ENCODE measurements at places on chromosomes 3 and 15.

DNA sequence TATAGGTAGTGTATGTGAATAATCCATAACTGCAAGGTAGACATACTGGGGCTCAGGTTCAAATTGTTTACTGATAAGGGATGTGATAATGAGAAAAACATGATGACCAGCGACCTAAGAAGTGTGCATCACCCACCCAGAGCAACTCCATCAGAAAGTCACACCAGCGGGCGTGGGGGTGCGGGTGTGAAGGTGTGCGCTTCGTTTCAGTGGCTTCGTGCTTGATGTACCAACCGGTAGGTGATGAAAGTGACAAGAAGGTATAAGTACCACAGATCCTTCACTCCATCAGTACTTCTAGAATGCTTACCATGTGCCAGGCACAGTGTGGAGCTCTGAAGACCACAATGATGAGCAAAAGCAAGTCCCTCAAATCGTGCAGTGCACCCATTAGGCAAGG is 11.2 kb downstream of the ANP32A start:
- DNase-seq = no peak

GRCh38 chr15:92724144-92724543 is 68.6 kb upstream of the FAM174B start:
- DNase-seq = no peak

- no peak for DNase-seq
These were observed 143.0 kb downstream of the ARPP21 start for GRCh38 chr3:35782355-35782754.

- no peak for DNase-seq
These were observed 528.6 kb upstream of the LMCD1 start for GRCh38 chr3:7973006-7973405.

- DNase-seq = no peak
These were observed 14.5 kb downstream of the EFCAB12 start for GRCh38 chr3:129413687-129414506.

GRCh38 chr15:63389902-63390670 is 8.4 kb upstream of the CA12 start:
- DNase-seq = no peak

- no peak for DNase-seq
These were observed 81.2 kb upstream of the RAP2B start for GRCh38 chr3:153080778-153081240.

DNA sequence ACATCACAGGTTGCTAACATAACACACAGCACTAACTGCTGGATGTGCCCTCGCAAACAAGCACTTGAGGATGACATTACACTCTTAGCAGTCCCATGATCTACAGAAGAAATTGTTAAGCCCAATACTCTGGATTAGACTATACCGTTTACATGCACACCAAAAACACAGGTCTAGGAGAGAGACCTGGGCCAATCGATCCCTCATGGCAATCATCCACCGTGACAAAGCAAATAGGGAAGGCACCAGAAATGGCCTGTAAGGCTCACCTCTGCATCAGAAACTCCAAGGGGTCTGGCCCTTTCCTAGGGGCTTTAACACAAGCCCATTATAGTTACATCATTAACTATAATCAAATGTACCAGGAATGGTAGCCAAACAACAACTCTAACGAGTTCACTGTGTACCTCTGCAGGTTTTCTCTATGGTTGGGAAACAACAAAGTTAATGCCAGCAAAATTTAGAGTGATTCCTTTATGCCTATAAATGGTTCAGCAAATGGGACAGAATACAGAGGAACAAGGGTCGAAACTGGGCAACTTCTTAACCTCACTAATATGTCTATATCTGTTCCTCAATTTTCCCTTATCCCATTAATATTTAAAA is 18.5 kb downstream of the TRANK1 start:
- no peak for DNase-seq

DNA sequence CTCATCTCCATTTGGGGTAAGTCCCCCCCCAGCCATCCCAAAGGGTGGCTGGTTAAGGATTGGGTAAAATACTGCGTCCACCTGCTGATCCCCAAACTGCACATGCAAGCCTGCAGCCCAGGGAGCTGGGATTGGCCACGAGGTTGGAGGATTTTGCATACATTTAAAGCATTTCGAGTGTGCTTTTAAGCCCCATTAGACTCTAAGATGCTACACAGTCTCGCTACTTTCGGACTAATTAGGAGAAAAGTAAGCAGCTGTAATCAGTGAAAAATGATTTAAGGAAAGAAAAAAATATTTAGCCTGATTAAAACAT is 23.9 kb downstream of the SLC6A6 start:
- no peak for DNase-seq

DNA sequence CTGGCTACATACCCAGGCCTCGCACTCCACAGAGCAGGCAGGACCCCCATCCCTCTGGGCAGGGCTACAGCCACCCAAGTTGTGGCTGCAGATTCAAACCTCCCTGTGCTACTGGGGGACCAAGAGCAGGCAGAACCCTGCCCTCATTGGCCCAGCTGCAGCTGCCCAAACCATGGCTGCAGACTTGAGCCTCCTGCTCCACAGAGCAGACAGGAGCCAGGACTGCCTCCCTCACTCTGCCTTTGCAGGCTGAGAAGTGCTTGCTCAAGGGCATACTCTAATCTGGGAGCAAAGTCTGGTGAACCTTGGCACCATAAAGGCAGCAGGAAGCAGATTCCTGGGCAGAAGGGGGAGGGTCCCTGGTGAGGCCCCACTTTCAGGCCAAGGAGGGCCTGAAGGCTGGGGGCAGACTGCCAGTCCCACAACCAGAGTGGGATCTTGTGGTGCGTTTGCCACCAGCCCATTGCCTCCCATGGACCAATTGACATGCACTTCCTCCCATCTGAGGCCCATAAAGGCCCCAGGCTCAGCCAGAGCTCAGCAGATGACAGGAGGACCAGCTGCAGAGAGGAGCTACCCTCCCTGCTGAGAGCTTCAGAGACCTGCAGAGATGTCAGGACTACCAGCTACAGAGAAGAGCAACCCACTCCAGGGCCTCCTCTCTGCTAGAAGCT is 64.2 kb upstream of the EPHA6 start:
- no peak for DNase-seq

DNA sequence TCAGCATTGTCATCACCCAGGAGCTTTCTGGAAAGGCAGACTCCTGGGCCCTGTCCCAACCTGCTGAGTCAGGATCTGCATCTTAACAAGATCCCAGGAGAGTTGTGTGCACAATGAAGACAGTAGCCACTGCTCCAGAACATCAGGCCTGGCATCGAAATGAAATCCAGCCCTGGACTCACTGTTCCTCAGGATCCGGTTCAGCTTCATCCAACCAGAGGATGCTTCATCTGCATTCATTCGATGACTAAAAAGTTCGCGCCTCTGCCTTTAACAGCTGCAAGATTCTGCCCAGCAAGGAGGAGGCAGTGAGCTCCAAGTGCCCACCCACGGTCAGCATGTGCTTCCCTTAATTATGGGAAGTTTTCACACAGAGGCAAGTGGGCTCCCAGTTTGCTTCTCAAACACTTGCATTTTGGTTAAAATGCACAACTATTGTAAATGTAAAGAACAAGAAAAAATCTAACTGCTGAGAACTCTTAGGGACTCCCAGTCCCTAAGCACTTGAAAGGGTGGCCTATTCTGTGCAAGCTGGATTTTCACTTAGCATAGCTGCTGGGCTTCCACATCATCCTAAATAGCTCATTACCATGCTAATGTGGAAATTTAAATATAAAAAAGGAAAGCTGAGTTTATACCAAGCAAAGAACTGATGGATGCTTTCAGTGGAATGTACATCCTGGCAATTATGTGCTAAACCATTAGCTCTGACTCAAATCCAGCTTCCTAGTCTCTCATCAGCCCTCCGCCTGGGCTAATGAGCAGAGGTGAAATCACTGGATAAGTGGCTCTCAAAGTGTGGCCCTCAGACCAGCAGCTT is 25.5 kb upstream of the ESYT3 start:
- no peak for DNase-seq

GRCh38 chr3:189386739-189387138 is 215.0 kb downstream of the TPRG1 start:
- DNase-seq = no peak

- no peak for DNase-seq
These were observed 70.0 kb upstream of the CBLB start for GRCh38 chr3:105938806-105939205.

GRCh38 chr15:52379395-52380106 is 83.9 kb upstream of the MYO5C start:
- no peak for DNase-seq

DNA sequence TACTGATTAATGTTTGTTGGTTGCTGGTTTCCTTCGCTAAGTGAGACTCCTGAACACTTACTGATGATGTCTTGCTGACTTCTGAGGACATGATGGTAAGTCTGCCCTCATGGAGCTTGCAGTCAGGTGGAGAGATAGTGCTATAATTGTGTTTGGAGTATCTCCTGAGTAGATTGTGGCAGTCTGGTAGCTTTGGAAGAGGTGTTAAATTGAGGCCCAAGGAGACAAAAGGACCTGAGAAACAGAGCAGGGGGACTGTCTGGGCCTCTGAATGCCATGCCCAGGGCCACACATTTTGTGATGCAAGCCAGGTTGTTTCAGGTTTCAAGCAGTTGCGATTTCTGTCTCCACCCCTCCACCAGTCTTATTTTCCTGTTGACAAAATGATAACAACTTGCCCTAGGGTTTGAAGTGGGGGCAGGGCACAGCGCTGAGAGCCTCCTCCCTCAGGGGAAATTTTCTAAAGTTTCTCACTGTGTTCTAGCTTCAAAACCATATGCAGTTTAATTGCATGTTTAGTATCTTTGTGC is 16.7 kb downstream of the SMAD3 start:
- DNase-seq = no peak

DNA sequence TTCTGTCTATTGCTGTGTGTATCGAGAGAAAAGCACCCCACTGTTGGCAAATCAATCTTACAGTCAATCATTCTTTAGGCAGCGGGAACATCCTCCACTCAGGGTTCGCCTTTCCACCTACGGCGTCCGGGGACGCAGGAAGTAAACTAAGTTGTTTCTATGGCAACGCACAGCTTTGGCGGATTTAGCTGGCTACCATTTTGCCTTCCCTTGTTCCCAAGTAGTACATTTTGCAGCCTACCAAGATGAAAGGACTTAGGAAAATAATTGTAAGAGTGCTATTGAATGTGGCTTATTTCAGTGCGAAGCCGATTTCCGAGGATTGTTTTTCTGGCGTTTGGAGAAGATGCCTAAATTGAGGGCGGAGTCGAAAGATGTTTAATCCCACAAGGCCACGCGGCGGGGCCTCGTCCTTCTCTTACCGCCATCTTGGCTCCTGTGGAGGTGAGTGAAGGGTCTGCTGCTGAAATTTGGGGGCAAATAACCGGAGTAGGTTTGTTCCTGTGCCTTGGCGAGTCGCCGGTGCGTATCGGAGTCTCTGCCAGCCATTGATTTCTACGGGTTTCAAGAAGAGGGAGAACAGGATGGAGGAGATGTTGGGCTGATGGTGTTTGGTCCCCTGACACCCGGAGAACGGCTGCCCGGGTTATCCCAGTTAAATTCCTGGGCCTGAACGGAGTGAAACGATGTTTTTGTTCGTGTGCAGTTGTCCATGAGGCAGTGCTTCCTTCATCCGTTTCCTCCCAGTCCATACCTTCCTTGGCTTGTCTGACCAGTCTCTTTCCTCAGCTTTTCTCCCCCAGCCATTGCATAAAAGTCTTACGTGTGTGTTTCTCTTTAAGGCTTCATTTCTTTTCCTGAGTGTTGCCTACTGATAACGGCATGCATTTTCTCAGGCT is at the start of gene RPL35A:
TSS of gene RPL35A (plus strand) at position 413 of the 899 bp plus-strand sequence. CDS start 778 bp downstream, outside the sequence.
- peak; percentile 55 for DNase-seq

- DNase-seq = no peak
These were observed 156.8 kb downstream of the LSAMP start for GRCh38 chr3:116288485-116288884.

- DNase-seq = no peak
These were observed 79.4 kb upstream of the THBS1 start for GRCh38 chr15:39501366-39502081.

GRCh38 chr15:72047020-72047419 is 70.9 kb downstream of the MYO9A start:
- no peak for DNase-seq

- DNase-seq = no peak
These were observed 27.6 kb downstream of the IL16 start for GRCh38 chr15:81224232-81224631.

DNA sequence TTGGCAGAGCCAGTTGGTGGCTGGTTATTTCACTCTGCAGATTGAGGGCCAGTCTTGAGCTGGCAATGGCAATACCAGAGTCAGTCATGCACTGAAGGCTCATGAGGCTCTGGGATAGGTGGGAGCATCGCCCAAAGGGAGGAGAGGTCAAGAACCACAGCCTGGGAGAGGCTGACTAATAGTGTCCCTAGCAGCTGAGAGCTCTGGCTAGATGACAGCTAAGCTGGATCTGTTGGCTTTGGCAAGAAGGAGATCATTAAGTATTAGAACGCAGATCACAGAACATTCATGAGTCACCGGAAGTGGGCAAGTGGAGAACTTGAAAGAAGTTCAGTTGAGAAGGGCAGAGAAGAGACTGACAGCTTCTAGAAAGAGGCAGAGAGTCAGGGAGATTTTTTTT is 521.1 kb downstream of the NR2F2 start:
- DNase-seq = no peak

GRCh38 chr3:107928084-107928445 is 162.8 kb downstream of the CD47 start:
- DNase-seq = no peak

GRCh38 chr3:134955874-134956273 is 160.8 kb downstream of the EPHB1 start:
- no peak for DNase-seq

DNA sequence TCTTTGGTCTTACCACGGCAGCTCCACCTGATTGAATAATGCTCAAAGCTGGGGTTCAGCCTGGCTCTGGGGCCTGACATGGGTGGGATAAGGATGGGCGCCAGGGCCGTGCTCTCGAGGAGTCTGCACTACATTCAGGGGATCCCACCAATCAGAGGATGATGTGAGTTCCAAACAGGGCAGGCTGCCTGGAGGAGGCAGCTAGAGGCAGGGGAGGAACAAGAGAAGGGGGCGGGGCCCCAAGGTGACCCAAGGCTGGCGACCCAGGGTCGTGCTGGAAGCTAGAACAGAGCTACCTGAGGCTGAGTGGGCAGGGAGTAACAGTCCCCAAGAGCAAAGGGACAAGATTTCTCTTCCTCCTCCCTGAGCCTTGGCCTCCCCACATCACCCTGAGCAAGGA is 56.1 kb downstream of the PCSK6 start:
- DNase-seq = no peak

GRCh38 chr3:140397847-140398246 is 280.0 kb upstream of the TRIM42 start:
- no peak for DNase-seq

- DNase-seq = no peak
These were observed 9.4 kb upstream of the C15orf39 start for GRCh38 chr15:75192307-75192706.
